Kidney epithelial cell (primary cell): ENCODE measurements at places on chromosomes 12 and 14.

GRCh38 chr12:81809829-81810595 is 50.9 kb upstream of the PPFIA2 start:
- no peak for DNase-seq

GRCh38 chr14:27164139-27164538 is 566.3 kb upstream of the NOVA1 start:
- no peak for DNase-seq

DNA sequence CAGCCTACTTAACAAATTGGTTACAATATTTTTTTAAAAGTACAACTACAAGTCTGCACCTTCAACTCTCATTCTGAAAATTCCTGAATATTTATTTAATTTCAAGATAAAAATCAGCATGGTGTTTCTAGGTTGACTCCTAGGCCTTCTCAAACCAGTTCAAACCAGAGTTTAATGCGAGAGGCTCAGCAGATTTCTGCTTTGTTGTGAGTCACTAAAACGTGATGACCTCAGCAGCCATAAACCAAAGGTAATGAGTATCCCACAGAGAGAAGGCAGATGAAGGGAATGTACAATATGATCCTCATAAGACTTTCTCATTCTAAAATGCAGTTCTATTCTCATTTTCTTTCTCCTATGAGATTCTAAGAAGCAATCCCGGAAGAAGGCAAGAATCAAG is 1.5 kb downstream of the PRDM4 start:
- DNase-seq: peak; percentile 85

GRCh38 chr12:45416126-45416525 is 200.2 kb downstream of the ANO6 start:
- DNase-seq: no peak

DNA sequence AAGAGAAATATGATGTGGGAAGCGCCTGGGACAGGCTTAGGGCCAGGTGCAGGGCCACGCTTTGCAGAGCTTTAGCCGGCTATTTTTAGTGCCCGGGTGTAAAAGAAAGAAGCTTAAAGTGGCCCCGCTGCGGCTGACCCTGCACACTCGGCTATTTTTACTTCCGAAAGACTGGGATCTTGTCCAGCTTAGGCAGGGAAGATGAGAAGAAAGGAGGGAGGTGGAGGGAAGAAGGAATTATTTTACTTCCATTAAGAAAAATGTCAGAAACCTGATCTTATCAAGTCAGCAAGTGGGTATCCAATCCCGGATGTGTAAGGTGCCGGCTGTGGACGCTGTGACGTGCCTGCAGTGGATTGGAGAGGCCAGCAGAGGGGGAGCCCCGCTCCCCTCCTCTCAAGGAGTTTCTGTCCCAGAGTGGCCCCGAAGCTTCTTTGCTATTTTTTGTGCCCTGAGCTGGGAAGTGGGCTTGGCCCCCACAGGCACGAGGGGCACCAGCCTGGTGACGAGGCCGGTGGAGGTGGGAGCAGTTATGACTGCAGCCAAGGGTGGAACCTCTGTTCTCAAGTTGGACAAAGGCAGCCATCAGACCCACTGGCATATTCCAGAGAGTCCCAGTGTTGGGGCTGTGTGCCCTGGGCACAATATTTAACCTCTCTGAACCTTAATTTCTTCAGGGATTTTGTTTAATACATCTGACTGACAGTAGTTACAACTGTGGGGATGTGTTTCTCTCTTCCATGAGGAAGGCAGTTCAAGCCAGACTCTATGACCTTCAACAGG is 97.7 kb downstream of the ESRRB start:
- DNase-seq: no peak

DNA sequence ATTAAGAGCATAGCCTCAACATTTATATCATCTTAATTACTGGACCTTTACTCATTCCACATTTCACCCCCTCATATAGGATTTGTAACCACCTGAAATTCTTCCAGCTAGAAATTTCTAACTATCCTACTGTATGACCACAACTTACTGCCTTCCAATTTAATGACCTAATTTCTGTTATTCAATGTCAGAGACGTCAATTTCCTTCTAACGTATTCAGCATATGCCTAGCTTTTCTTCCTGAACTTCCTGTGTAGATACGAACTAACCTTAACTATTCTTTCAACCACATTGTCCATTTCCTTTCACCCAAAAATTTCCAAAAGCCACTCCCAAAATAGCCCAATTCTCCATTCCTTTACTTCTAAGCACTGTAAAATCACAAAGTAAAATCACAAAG is 108.0 kb downstream of the EEA1 start:
- DNase-seq: no peak

DNA sequence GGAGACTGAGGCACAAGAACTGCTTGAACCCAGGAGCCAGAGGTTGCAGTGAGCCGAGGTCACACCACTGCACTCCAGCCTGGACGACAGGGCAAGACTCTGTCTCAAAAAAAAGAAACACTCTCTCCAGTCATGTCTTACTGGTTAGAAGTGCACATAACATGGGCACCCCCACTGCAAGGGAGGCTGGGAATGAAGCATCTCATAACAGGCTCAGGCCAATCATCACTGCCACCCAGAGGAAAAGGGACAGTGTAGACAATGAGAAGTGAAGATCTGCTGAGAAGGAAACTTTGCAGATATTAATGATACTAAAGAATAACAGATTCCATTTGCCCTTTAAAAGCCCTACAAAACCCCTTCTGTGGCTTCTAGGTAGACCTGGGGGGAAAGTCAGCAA is 66.9 kb downstream of the ITPK1 start:
- no peak for DNase-seq
